Activated naive CD4-positive, alpha-beta T cell treated with Interleukin-2 at 50 U/mL for 16 hours (primary cell): ENCODE measurements at places on chromosomes 12 and 14.

GRCh38 chr14:73248108-73248868 lies 11.0 kb downstream of the PAPLN start:
- no peak for DNase-seq

DNA sequence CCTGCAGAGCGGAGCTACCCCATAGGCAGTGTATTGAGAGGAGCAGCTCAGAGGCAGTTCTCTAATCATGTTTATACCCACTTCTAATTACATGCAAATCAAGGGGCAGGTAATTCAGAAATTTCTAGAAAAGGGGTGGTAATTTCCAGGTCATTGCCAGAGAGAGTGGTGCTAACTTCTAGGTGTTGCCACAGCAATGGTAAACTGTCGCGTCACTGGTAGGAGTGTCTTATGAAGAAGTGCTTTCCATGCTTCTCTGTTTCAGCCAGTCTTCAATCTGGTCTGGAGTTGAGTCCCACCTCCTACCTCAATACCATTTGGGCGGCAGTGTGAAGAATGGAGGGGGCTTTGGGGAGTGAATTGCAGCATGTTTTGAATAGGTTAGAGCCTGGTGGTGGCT lies 8.5 kb upstream of the AMN1 start:
- no peak for DNase-seq

GRCh38 chr12:97292588-97292987 lies 170.0 kb upstream of the RMST start:
- DNase-seq: no peak

- DNase-seq: no peak
Observed at GRCh38 chr14:42683707-42684106, 1077.0 kb downstream of the LRFN5 start.

DNA sequence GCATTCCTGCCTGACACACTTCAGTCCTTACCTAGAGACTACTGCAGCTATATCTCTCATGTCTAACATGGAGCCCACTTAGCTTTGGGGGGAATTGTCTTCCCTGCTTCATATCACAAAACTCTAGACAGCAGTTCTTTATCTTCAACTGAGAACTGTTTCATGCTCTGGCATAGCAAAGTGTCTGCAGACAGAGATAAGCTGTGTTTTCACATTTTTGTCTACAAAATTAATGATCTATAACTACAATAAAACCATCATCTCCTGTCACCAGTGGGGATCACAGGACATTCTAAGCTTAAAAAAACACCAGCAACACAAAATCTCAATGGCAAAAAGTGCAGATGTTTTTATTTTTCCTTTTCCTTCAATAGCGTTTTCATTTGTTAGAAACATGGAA lies 137.1 kb upstream of the VRK1 start:
- DNase-seq: no peak
